ENCODE measurements at places on chromosomes 3 and 15.

- peak; percentile 84 for DNase-seq
Observed at GRCh38 chr15:101135532-101136166, 116.2 kb downstream of the CHSY1 start.

GRCh38 chr15:93048759-93049161 is 40.3 kb downstream of the RGMA start:
- no peak for DNase-seq

GRCh38 chr3:62372621-62373041 is 719 bp downstream of the FEZF2 start:
- no peak for DNase-seq

GRCh38 chr3:8658306-8659212 is 14.0 kb upstream of the SSUH2 start:
- DNase-seq: peak; percentile 45

- no peak for DNase-seq
Observed at GRCh38 chr3:34511891-34512290, 713.5 kb downstream of the PDCD6IP start.

- no peak for DNase-seq
Observed at GRCh38 chr15:51096976-51097375, 2.3 kb upstream of the TNFAIP8L3 start.

DNA sequence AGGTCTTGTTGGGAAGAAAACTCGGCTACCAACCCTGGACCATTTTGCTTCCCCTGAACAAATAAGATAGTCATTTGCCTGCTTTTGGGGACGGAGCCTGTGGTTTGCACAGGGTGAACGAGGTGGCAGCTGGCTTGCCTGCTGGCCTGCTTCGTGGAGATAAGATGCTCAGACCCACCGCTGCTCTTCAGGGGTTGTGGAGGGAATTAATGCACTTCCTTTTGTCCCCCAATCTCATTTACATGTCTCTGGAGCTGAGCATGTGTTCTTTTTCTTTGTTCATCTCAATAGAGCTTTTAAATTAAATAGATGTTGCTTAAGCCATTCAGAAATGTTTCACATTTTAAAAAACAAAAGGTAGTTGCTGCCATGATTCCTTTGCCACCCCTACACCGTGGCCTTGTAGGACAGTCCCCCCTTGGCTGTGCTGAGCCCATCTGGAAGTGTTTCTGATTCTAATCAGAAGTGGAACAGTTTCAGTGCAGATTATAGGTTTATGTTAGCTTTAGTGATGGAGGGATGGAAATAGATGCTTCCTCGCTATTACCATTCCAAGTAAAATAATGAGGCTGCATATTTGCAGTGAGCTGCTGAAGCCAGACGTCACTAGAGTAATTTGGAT is 25.6 kb downstream of the APBA2 start:
- no peak for DNase-seq

GRCh38 chr3:5343459-5343858 is 156.0 kb downstream of the EDEM1 start:
- no peak for DNase-seq

GRCh38 chr15:39125904-39126303 is 455.0 kb upstream of the THBS1 start:
- DNase-seq: no peak

DNA sequence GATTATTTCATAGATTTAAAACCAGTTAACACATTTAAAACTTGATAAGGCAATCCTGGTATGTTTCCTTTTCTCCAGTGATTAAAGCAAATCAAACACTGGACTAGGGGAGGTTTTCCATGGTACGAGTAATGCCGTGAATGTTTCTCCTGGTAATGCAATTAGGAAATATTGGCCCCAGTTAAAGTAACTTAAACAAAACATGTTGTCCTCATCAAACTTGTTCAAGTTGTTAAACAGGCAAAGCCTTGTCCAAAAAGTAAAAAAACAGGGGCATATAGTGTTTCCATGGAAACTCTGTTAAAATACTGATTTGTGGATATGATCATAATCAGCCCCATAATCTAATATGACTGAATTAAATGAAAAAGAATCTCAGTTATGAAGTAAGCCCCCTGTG is 13.1 kb upstream of the LRTM1 start:
- DNase-seq: no peak

DNA sequence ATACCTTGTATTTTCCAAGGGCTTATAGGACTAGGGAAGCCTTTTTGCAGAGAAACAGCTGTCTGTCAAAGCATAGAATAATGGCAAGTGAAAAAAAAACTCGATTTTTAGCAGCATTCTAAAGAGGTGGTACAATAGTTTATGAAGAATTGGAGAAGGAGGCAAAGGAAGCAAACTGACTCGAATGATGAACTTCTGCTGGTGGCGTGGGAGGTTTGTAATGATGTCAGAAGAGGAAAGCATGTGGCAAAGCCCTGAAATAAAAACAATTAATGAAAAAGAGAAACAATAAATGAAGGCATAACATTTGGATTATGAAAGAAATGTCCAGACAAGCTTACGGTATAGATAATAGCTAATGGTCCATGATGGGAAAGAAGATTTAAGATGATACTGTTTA is 77.5 kb downstream of the RARB start:
- no peak for DNase-seq

DNA sequence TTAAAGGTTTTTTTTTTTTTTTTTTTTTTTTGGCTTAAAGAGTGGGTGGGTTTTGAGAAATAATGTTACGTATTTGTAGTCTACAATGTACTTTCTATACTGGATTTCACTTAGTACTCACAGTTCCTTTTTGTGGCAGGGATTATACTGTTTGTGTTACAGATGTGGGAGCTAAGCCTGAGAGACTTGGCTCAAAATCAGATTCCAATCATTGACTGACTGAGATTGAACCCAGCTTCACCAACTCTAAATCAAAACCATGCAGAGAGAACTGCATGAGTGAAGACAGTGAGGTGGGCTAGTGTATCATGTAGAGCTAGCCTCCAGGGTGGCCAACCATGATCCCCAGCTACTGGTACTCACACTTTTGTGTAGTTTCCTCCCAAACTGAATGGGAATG is 68.0 kb downstream of the TMEM108 start:
- DNase-seq: no peak

- no peak for DNase-seq
Observed at GRCh38 chr3:127529346-127530188, 61.0 kb downstream of the TPRA1 start.

- DNase-seq: no peak
Observed at GRCh38 chr15:85875756-85876155, 81.0 kb upstream of the KLHL25 start.

- no peak for DNase-seq
Observed at GRCh38 chr3:53613125-53613524, 118.7 kb downstream of the CACNA1D start.

- no peak for DNase-seq
Observed at GRCh38 chr3:141894524-141895176, 18.2 kb downstream of the ATP1B3 start.

- no peak for DNase-seq
Observed at GRCh38 chr3:17969985-17970568, 227.6 kb upstream of the TBC1D5 start.

DNA sequence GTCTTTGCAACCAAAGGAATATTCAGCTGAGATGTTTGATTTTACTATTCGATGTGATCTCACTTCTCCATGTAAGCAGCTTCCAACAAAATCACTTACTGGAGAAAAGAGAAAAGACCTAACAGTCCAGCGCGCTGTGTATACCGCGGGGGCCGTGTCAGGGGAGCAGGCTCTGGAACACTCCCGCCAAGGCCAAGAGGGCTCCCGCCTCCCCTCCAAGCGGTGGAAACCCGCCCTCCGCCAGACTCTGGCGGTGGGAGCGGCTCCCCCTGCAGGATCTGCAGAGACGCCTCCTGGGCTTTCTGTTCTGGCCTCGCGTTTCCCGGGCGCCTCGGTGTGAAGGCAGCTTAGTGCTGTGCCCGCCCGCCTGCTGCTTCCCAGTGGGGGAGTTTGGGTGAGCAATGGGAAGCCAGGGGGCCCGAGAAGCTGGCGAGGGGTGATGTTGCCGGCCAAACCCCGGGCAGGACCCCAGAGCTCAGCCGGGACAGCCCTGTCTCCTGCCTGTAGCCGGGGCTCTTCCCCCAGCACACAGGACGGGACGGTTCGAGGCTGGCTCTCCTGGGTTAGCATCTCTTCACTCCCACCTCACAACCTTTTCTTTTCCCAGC is 36.3 kb downstream of the CHST14 start:
- DNase-seq: no peak

GRCh38 chr15:34161329-34161963 is 48.5 kb downstream of the KATNBL1 start:
- no peak for DNase-seq

GRCh38 chr3:42438758-42439157 is 28.3 kb upstream of the LYZL4 start:
- no peak for DNase-seq

- DNase-seq: no peak
Observed at GRCh38 chr3:151379083-151379734, 5.3 kb downstream of the P2RY12 start.
